ENCODE measurements at places on chromosomes 2 and 18.

DNA sequence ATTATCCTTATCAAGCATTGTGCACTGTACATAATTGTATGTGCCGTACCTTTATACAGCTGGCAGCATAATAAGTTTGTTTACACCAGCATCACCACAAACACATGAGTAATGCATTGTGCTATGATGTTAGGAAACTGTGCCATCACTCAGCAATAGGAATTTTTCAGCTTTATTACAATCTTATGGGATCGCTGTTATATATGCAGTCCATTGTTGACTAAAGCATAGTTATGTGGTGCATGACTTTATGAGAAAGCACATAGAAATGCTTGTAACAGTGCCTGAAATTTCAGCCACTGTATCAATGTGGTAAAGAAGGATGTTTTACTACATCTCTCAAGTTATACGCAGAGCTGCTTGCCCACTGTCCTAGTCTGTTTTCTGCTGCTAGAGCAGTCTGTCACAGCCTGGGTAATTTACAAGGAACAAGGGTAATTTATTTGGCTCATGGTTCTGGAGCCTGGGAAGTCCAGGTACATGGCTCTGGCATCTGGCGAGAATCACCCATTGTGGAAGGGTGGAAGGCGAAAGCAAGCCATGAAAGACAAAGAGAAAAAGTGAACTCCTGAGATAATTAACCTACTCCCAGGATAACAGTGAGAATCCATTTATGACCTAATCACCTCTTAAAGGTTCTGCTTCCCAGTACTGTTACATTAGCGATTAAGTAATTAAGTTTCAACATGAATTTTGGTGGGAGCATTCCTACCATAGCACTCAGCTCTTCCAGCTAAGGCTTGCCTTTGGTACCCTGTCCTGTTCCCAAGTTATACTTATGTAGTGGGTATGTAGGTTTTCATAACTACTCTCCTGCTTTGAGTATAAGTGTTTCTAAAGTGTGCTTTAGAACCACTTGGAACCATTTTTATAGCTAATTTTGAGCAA lies 4.6 kb downstream of the MAP3K20 start:
- no peak for DNase-seq

DNA sequence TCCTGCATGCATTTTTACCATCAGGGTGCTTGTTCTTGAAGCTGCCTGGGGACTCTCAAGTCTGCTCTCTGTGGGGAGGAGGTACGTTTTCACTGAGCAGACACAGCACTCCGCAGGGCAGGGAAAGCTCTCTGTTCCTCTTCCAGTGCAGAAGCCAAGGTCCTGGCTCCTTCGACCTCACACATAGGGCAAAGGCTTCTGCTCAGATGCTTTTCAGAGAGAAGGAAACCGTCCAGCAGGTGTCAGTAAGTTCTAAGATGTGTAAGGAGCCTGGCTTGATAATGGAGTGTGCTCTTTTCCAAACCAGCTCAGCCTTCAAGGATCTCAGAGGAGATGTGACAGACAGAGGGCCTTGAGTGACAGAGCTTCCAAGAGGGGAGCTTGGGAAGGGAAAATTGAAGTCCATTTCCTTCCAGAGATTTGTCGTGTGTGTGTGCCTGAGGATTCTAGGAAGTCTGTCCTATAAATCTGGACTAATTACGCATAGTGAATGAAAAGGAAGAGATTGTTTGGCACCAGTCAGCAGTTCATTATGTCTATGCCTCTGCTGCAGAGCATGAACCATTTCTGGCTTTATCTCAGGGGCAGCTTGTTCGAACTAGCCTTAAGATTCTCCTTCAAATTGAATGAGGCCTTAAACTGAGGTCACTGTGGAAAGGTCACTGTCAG lies 67.3 kb upstream of the UPP2 start:
- no peak for DNase-seq

- no peak for DNase-seq
These were observed 290.4 kb upstream of the ZC3H15 start for GRCh38 chr2:186195696-186196095.

DNA sequence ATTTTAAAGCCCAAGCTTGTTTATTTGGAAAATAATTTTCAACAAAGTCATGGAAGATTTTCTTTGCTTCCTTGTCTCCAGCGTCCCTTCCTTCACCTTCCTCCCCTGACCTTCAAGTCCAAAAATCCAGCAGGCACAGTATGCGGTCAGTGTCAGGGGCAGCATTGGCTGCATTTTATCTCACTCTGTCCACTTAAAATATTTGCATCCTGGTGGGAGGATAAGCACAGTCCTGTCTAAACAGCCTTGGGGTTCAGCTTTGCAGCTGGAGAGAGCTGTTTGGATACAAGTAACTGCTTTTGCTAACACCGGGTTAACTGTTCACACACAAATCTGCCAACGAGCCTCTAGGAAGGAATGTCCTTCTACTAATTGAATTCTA lies 318.1 kb downstream of the PDE11A start:
- no peak for DNase-seq
